Left cardiac atrium (tissue), 4 donors: ENCODE measurements at places on chromosomes 3 and 15.

GRCh38 chr3:120625159-120625586 is 29.0 kb downstream of the NDUFB4 start:
- no peak for DNase-seq

DNA sequence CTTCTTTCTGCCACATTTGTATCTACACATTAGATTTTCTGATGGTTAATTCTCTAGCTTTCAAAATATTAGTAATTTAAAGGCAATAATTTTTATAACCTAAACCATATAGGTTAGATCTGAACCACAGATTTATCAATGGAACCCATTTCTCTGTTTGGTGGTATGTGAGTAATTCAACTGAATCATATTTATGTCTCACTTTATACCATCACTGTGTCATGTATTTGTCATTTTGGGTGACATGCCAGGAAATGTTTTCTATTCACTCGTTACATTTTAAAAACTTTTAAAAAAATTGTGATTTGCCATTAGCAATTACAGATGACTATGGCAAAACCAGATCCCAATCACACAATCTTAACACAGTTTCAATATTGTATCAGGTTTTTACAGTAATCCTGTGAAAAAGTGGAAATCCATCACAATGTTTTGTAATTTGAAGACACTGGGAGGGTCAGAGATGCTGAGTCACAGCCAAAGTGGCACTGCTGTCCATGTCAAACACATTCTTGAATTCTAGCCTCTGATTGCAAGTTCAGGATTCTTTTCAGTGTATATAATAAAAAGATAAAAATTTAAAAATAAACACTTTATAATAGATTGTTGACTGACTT is 356.0 kb upstream of the RBMS3 start:
- DNase-seq: no peak

GRCh38 chr3:103006526-103007183 is 571.8 kb downstream of the ZPLD1 start:
- DNase-seq: no peak

DNA sequence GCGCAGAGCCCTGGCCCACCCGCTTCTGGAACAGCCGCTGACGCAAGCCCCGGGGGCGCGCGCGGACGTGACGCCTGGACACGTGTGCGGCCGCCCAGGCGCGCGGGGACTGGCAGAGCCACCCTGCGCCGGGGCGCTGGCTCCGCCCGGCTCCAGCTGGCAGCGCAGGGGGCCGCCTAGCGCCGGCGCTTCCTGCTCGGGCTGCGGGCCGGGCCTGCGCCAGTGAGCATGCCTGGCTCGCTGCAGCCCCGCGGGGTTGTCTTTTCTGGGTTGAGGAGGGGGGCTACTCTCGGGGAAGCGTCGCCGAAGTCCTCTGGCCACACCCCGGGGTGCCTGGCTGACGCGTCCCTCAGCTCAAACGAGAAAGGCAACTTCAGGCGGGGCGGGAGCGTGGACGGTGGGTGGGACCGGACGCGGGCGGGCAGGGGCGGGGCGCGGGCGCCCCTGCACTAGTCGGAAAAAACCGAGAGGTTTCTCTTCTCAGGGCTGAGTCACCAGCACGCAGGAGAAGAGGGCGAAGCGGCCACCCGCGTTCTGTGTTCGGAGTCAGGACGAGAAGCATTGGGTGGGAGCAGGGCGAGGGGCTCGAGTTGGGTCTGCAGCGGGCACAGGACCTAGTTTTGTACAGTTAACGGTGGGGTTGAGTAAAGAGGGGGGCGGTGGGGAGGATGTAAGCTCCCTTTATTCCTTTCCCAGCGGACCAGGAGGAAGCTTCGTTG is at the start of gene SIAH2:
Gene SIAH2, minus strand, starts transcription at position 48 of the 719 bp plus-strand sequence. CDS start 320 bp downstream, outside the sequence.
- DNase-seq: peak; percentile 94

DNA sequence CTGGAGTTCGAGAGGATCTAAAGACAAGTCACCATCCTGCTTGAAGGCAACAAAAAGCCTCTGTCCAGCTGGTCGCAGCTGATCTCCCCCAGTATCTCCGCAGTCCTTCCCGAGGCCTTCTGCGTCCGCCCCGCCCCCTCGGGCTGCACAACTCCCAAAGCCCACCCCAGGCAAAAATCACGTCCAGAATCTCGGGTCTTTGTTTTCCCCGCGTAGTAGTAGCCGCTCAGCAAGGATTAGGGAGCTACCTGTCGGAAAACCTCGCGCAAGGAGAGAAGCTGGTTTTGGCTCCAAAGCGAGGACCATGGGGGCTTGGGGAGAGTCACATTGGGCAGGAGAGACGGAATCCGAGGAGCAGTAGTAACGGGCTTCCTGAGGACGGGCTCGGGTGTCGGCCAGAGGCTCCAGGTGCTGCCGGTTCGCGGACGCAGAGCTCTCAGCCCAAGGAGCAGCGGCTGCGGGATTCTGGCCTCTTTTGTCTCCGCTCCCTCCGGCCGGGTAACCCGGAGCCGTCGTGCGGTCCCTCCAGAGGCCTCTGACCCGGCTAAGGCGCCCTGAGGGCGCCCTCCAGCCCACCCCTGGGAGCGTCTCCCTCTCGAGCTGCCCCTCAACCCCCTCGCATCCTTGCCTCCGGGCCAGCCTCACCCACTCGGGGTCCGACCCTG is 401 bp downstream of the ZSCAN29 start:
- DNase-seq: peak; percentile 25

- DNase-seq: no peak
These were observed 341.3 kb upstream of the THBS1 start for GRCh38 chr15:39239562-39239961.

GRCh38 chr3:146306656-146307455 is 56.0 kb upstream of the PLSCR4 start:
- DNase-seq: no peak

- DNase-seq: no peak
These were observed 302.7 kb upstream of the ARPP21 start for GRCh38 chr3:35336601-35337000.

GRCh38 chr15:31486906-31487695 is 160.5 kb downstream of the KLF13 start:
- DNase-seq: no peak

- no peak for DNase-seq
These were observed 26.6 kb downstream of the NEK11 start for GRCh38 chr3:131053043-131053859.

GRCh38 chr3:167656821-167657220 is 3.1 kb upstream of the WDR49 start:
- DNase-seq: no peak

GRCh38 chr15:40047415-40048210 is 8.6 kb upstream of the SRP14 start:
- peak; percentile 58 for DNase-seq

DNA sequence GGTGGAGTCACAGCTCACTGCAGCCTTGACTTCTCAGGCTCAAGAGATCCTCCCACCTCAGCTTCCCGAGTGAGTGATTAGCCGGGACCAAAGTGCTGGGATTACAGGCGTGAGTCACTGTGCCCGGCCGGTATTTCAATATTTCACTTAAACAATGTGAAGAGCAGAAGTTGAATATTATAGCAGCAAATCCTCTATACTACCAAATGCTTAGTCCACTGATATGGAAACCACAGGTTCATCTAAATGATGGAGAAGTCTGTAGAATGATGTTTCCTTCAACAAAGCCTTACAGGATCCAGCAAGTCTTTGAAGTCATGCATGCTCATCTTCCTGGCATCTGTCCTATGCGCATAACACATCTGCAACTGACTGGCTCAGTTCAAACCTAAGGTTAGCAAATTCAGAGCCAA is 20.3 kb upstream of the UACA start:
- DNase-seq: no peak

DNA sequence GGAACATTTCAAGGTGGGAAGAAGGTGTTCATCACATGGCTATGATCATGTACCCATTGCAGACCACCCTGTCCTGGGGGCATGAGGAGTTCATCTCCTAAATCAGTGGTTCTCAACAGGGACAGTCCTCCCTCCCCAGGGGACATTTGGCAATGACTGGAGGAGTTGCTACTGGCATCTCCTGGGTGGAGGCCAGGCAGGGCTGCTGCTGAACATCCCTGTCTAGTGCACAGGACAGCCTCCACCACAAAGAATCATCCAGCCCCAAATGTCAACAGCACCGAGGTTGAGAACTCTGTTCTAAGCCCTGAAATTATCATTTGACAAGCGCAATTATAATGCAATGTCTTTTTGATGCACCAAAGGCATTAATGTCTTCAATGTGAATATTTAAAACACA is 4.4 kb upstream of the DNAJB8 start:
- no peak for DNase-seq

- no peak for DNase-seq
These were observed 16.3 kb downstream of the NUDT16 start for GRCh38 chr3:131397889-131398288.

DNA sequence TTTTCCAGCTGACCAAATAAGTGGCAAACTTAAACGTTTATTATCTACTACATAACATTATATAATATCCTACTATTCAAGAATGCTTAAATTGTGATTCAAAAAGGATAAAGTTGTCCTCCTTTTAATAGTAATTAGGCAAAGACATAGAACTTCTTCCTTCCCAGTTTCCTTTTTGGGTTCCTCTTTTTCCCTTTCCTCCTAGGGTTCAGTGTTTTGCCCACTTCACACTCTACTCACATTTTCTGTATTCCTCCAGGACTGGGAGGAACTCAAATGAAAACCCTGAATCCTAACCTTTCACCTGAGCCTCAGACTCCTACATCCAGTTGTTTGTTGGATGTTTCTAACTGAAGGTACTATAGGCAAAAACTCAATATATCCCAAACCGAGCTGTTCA is 132.5 kb downstream of the PEAK1 start:
- DNase-seq: no peak

GRCh38 chr15:80640531-80641121 is 54.5 kb upstream of the ABHD17C start:
- DNase-seq: no peak

GRCh38 chr15:53580366-53580765 is 179.1 kb downstream of the WDR72 start:
- no peak for DNase-seq

GRCh38 chr15:49696433-49696832 is 75.6 kb downstream of the DTWD1 start:
- DNase-seq: no peak

GRCh38 chr3:192940129-192940528 is 22.5 kb upstream of the MB21D2 start:
- DNase-seq: no peak

DNA sequence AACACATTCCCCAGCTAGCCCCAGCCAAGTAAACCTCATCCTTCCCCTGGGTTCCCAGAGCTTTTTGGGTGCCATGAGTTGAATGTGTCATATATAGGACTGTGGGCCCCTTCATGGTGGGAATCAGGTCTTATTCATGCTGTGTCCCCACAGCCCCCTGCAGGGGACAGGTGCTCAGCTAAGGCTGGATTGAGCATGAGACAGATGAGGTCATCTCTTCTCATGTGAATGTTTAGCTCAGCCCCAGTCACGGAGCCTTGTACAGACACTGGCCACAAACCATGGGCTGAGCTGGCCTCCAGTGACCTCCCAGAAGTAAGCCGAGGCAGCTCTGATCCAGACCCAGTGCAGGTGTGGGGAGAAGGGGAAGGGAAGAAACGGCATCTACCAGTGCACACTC is 70.7 kb downstream of the C3orf70 start:
- DNase-seq: no peak

- peak; percentile 65 for DNase-seq
These were observed 290.4 kb upstream of the C2CD4B start for GRCh38 chr15:62455441-62455921.

- DNase-seq: no peak
These were observed 795.3 kb upstream of the ARRDC4 start for GRCh38 chr15:97165205-97165604.

- DNase-seq: peak; percentile 57
These were observed 53.7 kb downstream of the CCDC54 start for GRCh38 chr3:107430996-107431245.

GRCh38 chr15:51089041-51089440 is 5.7 kb downstream of the TNFAIP8L3 start:
- DNase-seq: no peak

- peak; percentile 93 for DNase-seq
These were observed 2.0 kb upstream of the BHLHE40 start for GRCh38 chr3:4977001-4977852.

DNA sequence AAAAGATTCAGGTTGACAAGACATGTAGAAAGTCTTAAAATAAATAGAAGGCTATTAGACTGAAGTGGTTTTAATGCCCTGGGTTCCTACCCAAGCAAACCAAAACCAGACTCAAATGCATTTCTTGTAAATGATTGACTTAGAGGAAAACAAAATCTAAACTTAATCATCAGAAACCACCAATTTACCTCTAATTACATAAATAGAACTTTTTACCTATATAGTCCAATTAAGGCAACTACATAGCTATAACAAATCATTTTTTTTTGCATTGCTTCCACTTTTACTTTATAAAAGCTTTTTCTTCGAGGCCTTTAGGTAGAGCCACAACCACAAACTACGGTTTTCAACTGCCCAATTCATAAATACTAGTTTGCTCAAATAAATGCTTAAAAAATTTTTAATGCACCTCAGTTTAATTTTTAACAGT is 231.3 kb upstream of the ARHGEF26 start:
- DNase-seq: no peak

- no peak for DNase-seq
These were observed 237.7 kb downstream of the SUCLG2 start for GRCh38 chr3:67416703-67417102.
